ENCODE measurements at places on chromosomes 2 and 18. TPM values are rescaled to one million over a fixed set of nuclear protein-coding genes. Genes with fewer than 3 reads are reported as not detected.
A peak's percentile ranks its signal among the peaks of the same experiment; 100 is the strongest.

PROKR1 gene
- not detected for total RNA-seq

ITGB6 gene
- total RNA-seq, result 21.1 TPM

IL18R1 gene
- 5.3 TPM for total RNA-seq

KCNG2 gene
- total RNA-seq, result not detected

LOXL3 gene
- 0.13 TPM for total RNA-seq

RASGRP3 gene
- total RNA-seq, result 0.79 TPM

PGAP1 gene
- total RNA-seq, result 8.3 TPM

ASTL gene
- not detected for total RNA-seq

TCF7L1 gene
- 1.9 TPM for total RNA-seq

- DNase-seq, result no peak
Measured at GRCh38 chr2:41711736-41712135, 336.1 kb upstream of the PKDCC start.

DNA sequence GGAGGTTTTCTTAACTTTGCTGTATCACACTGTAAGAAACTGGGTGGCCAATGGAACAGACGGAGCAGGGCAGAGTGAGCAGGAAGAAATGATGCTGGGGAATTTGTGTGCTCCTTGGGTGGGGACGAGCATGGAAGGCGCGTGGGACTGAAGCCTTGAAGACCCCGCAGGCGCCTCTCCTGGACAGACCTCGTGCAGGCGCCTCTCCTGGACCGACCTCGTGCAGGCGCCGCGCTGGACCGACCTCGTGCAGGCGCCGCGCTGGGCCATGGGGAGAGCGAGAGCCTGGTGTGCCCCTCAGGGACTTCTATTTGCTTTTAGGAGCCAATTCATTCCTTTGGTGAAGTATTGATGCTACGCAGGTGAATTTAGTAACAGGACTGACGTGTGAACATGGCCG, 8.9 kb downstream of the TPO start:
- DNase-seq, result no peak

DNA sequence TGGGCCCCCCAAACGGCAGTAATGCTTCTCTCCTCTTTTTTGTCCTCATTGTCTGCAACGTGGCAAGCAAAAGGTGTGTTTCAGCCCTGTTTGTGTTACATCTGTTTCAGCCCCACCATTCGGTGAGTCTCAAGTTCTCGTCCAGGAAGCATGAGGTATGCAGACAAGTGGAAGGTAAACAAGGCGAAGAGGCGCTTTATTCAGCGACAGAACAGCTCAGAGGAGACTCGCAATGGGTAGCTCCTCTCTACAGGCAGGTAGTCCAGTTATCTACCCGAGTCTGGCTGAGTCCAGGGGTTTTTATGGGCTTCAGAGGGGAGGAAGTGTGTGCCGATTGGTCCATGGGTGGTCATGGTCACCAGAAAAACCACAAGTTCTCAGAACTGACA, 733.4 kb upstream of the CDH7 start:
- DNase-seq, result no peak

GRCh38 chr18:36697905-36698304, 130.9 kb downstream of the TPGS2 start:
- peak; percentile 94 for DNase-seq

DNA sequence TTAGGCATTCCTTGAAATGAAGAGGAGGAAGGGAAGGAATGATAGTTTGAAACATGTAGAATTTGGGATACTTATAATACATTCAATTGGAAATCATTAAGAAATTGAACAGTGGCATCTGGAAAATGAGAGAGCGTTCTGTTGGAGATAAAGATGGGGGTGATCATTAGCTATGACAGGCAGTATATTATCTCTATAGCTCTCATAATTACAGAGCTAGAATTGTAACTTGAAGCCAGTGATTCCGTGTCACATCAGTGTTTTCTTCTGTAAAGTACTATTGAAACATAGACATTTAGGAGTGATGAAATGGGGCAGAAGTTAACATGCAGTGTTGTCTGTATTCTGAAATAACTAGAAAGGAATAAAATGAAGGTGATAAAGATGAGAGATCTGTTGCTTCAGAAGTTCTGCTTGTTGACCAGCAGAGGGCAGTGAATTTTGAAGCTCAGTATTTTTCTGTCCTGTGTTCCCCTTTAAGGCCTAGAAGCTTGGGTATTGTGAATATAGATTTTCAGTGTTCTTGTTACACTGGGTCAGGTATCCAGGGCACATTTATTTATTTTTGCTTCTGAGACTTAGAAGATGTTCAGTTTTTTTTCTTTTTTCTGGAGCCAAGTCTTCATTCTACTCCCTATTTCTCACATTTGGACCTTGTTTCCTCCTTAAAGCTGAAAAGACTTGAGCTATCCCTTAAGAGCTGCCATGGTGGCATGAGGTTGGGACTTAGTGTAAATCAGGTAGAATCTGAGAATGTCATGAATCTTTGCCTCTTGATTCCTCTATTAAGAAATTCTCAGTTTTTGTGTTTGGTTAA, 157.4 kb downstream of the TAF4B start:
- DNase-seq, result peak; percentile 53

- DNase-seq, result no peak
Measured at GRCh38 chr2:126946318-126947102, 47.8 kb downstream of the TEX51 start.

- no peak for DNase-seq
Measured at GRCh38 chr2:99380376-99381010, 43.3 kb downstream of the EIF5B start.

GRCh38 chr2:67221266-67221665, 175.9 kb upstream of the ETAA1 start:
- DNase-seq, result no peak

- peak; percentile 99 for DNase-seq
Measured at GRCh38 chr2:113240150-113240914, 38.4 kb downstream of the PAX8 start.

DNA sequence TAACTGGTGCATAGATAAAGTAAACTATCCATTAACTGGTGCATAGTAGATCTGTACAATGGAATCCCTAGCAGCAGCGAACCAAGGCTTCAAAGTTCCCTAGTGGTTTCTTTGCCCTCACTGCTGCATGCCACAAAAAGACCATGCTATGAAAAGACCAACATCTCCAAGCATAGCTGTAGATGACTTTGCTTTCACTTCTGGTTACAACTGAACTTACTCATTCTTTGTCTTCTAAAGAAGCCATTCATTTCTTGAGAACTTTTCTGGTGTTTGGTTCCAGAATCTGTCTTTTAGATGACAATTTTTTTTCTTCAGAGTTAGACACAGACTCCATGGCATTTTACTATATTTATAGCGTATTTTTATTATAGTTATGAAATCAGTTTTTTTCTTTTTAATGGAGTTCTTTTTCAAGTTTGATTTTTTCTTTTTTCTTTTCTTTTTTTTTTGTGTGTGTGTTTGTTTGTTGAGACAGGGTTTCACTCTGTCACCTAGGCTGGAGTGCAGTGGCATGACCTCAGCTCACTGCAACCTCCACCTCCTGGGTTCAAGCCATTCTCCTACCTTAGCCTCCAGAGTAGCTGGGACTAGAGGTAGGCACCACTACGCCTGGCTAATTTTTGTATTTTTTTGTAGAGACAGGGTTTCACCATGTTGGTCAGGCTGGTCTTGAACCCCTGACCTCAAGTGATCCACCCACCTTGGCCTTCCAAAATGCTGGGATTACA, 63.6 kb downstream of the SLC35F5 start:
- no peak for DNase-seq

DNA sequence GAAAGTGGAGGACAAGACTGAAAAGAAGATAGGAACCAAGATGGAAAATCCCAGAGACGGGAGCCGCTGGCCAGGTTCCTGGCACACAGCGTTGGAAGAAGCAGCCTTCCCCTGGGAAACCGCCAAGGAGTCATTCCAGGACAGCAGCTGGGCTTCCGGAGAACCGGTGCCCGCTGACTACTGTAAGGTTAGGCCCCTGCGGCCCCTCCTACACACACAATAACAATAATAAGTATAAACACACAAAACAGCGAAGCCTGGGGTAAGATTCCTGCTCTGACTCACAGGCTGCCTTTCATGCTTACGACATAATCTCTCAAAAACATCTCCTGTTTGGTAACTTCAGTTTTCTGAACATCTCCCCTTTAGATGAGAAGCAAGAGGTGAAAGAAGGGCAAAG, 28.1 kb upstream of the MYCN start:
- peak; percentile 78 for DNase-seq

GRCh38 chr2:152525277-152525838, 190.4 kb downstream of the FMNL2 start:
- DNase-seq, result peak; percentile 84

DNA sequence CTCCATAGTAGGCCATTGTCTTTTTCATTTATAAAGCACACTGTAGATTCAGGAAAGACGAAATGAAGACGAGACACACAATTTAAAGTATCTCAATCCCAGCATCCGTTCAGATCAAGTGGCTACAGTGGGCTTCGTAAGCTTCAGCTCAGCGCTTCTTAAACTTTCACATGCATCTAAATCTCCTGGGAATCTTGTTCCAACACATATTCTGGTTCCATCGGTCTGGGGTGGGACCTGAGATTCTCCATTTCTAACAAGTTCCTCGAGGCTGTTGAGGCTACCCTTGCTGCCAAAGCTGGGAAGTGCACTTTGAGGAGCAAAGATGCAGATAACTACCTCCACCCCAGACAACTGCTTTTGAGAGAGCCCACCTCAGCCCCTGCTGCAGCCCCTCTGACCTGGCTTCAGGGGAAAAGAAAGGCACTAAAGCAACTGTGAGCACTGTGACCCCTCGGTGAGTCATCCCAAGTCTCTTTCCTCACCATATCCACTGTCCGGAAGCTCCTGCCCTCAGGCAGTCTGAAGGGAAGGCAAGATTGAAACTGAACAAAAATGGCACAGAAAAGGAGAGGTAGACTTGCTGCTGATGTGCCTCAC, 201.1 kb upstream of the FBXO11 start:
- DNase-seq, result peak; percentile 84

GRCh38 chr18:2223849-2224248, 347.5 kb downstream of the METTL4 start:
- DNase-seq, result peak; percentile 54

DNA sequence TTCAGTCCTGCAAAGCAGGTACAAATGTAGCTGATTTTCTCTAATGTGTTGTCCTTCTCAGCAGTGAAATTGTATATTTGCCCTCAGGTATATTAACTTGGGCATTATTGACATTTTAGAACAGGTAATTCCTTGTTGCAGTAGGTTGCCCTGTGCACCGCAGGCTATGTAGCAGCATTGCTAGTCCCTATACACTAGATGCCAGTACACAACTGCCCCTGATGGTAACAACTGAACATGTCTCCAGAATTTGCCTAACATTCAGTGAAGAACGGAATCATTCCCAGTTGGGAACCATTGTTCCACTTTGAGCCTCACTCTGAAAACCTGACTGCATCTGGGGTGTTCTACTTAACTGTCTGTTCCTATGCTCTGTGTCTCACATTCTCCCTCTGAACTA, 23.1 kb upstream of the TFPI start:
- no peak for DNase-seq

- no peak for DNase-seq
Measured at GRCh38 chr2:3445891-3446290, 66.4 kb downstream of the TRAPPC12 start.

Measured in bronchial epithelial cell (primary cell).